ENCODE measurements at places on chromosomes 12 and 14. TPM values are rescaled to one million over a fixed set of nuclear protein-coding genes. Genes with fewer than 3 reads are reported as not detected.

- peak; percentile 11 for DNase-seq
- H3K27me3 ChIP-seq: no peaks in the 10 kb centered on the region
- H3K36me3 ChIP-seq: no peaks in the 10 kb centered on the region
- H3K4me1 ChIP-seq: no peaks in the 10 kb centered on the region
- no peak overlapping the region for H3K27ac ChIP-seq
- no peak overlapping the region for H3K4me3 ChIP-seq
Measured at GRCh38 chr14:20848316-20848954, 42.8 kb upstream of the RNASE3 start.

DNA sequence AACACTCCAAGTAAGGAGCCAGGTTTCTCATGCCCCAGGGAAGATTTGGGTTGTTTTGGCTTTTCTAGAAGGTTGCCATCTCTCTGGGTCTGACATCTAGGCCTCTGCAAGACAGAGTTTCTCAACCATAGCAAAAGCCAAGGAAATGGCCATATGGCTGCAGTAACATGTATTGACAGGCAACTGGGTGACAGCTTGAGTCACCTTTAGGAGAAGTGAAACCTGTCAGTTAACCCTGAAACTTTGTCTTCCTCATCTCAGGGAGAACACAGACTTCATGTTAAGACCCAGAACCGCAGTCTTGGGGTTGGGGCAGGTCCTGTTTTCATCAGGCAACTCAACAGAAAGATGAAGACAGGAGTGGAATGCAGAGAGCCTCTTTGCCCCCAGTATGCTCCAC, 46.0 kb upstream of the PLBD1 start:
- H3K4me1 ChIP-seq: no peaks in the 10 kb centered on the region
- H3K36me3 ChIP-seq: no peaks in the 10 kb centered on the region
- H3K4me3 ChIP-seq: no peak overlapping the region

The LRRK2 gene
- total RNA-seq: 0.11 TPM

The PLCZ1 gene
- total RNA-seq: not detected

Measured in SJSA1 (cell line).